ENCODE measurements at places on chromosomes 1 and 21.

DNA sequence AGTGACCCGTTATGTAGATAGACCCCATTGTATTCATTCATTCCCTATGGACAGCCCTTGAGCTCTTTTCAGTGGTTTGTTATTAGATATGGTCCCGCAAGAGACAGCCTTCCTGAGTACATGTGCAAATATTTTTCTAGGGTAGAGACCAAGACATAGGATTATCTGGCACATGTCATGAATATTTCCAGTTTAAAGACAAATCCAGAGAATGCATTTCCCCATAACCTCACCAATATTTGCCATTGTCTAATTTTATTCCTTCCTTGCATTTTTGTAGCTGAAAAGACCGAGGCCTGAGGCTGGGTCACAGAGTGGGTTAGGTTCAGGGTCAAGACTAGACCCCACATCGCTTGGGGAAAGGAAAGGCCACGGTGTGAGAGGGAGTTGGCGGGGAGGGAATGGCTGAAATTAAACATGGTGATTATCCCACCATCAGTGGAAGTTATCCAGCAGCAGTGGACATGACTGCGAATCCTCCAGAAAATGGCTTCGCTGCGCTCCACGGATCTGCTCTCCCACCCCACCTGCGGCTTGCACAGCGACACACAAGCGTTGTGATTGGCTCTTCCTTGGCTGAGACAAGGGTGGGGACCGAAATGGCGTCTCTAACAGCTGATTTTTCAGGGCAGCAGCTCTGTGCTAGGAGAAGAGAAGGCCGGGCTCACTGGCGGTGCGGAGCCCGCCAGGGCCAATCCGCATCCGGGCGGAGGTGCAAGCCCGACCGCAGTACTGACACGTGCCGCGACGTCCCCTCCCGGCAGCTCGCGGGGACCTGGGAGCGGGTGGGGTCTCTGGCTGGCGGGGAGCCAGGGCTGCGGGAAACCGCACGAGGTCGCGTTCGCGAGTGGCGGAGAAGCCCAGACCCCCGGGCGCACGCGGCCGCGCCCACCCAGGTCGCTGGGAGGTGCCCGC lies 16.1 kb upstream of the STMN1 start:
- DNase-seq = no peak

DNA sequence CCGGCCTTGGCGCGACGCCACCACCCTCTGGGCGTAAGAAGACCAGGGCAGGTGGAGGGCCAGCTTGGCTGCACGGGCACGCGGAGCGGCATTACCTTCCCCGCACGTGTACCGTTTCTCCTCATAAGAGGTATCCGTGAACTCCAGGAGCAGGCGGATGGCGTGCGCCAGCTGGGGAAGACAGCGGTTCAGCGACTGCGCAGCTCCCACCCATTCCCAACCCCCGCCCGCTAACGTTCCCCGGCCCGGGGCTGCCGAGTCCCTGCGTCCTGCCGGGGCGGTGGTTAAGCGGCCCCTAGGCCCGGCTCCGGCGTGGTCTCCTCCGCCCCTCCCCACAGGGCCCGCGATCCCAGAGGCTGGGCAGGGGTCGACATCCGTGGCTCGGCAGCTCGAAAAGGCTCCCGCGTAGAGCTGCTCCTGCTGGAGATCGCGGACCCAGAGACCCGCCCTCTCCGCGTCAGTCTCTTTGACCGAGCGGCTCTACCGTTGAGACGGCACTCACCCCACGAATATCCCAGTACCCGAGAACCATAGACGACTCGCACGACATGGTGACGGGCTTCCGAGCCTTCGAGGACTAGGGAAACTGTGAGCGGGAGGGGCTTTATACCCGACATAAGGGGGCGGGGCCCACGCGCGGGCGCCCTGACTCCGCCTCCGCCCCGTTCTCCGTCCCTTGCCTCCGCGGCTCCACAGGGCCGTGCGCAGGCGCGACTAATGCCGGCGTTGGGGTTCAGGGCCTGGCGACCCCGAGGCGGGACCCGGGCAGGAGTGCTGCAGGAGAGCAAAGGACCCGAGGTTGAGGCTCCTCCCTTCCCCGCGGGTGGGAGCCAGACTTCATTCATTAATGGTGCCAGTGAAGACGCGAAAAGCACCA lies 862 bp downstream of the GSTM3 start:
- peak; percentile 30 for DNase-seq

- DNase-seq = no peak
Measured at GRCh38 chr1:16242556-16243214, 5.7 kb upstream of the CPLANE2 start.

GRCh38 chr1:21624571-21625389 lies 44.4 kb downstream of the RAP1GAP start:
- no peak for DNase-seq

GRCh38 chr1:23184212-23184934 lies 15.7 kb upstream of the LUZP1 start:
- DNase-seq = no peak

GRCh38 chr21:23811805-23812204 lies 1795.5 kb downstream of the MRPL39 start:
- DNase-seq = peak; percentile 0

GRCh38 chr1:209051570-209051969 lies 531.9 kb upstream of the CAMK1G start:
- no peak for DNase-seq

DNA sequence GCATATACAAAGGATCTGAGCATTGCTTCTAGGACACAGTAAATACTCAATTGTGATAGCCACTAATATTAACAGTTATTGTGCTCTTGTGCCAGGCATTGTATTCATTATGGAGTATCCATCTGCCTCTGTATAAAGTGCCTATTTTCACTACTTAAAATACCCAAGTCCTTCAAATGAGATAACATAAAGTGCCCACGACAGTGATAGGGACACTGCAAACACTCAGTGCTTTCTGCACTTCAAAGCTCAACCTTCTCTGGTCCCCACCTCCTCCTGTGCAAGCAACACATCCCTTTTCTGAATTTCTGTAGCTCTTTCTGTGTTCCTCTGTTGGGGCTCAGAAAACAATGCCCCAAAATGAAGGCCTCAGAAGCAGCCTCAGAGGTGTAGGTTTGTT lies 6.6 kb upstream of the DDAH1 start:
- DNase-seq = no peak

DNA sequence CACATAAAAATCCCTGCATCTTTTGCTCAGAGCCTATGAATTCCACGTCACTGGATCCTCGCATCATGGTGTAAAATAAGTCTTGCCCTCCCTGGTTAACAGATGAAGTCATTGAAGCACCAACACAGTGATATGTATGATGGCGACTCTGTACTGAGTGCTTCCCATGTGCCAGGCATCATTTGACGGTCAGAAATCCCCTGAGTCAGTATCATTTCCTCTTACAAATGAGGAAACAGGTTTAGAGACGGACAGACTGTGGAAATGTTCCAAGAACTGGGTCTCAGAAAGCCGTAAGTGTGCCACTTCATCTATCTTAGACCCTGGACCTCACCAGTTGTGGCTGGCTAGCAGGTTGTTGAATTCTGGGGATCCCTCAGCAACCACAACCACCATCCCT lies 5.1 kb upstream of the OLFML2B start:
- no peak for DNase-seq

DNA sequence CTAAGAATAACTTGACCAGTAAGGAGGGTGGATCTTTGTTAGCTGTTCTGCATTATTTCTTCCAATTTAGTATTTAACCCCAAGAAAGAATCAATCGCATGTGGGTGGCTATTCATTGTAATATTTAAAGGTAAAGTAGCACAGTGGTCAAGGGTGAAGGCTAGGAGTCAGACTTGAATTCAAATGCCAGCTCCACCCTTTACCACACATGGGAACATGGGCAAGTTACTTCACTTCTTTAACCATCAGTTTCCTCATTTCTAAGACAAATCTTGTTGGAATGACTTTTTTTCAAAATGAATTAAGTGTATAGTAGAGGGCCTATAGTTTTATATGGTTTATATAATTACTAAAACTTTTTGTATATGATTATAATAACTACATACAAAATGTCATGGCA lies 71.3 kb upstream of the S1PR1 start:
- no peak for DNase-seq

- no peak for DNase-seq
Measured at GRCh38 chr1:40185951-40186864, 25.0 kb downstream of the RLF start.

- DNase-seq = no peak
Measured at GRCh38 chr1:172497230-172497629, 35.7 kb upstream of the SUCO start.

DNA sequence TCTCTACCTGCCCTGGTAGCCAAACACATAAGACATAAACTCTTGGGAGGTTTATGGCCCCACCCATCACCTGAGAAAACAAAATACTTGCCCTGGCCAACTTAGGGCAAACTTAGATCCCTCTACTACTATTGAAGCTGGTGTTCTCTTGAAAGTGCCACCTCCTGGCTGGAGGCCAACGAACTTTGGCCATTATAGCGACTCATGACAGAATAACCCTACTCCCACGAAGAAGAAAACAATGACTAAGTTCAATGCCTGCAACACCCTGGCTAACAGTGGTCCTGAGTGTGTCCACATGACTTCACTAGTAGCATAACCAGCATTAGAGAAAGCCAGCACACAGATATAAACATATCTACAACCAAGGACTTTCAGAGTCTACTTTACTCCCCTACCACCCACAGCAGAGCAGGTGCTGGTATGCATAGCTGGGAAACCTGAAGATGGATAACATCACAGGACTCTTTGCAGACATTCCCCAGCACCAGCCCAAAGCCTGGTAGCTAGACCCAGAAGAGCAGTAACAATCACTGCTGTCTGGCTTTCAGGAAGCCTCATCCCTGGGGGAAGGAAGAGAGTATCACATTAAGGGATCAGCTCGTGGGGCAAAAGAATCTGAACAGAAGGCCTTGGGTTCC lies 81.0 kb downstream of the SLC30A10 start:
- DNase-seq = no peak

GRCh38 chr1:221565711-221566110 lies 176.2 kb downstream of the DUSP10 start:
- no peak for DNase-seq

DNA sequence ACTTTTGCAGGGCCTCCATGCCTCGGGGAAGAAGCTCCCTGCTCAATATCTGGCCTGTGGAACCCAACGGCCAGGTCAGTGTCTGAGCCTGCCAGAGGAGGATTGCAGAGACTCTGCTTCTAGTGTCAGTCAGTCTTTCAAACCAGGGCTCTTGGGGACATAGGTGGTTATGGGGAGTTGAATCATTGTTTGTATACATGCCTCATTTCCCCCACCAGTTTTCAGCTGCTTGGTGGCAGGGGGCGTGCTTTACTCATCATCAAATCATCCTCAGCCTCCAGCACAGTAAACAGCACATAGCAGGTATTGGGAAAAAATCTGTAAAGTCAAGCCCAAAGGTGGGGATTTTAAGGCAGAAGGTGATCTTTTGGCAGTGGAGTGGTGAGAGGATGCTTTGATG lies 17.4 kb upstream of the FAM89A start:
- DNase-seq = no peak

DNA sequence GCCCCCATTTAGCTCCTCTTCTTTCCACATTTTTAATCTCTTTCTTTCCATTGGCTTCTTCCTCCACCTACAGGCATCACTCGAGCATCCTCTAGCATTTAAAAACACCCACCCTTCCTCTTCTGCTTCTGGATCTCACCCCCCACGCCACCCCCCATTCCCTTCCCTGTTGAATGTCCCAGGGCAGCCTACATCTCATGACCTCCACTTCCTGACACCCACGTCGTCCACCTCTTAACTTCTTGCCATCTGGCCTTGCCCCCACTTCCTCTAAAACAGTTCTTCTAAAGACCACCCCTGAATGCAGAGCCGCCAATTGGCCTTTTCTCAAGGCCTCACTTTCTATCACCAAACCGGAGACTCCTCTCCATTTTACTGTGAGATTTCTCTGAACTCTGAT lies 6.1 kb upstream of the ETNK2 start:
- no peak for DNase-seq

GRCh38 chr1:236381565-236382158 lies 12.4 kb upstream of the EDARADD start:
- no peak for DNase-seq

DNA sequence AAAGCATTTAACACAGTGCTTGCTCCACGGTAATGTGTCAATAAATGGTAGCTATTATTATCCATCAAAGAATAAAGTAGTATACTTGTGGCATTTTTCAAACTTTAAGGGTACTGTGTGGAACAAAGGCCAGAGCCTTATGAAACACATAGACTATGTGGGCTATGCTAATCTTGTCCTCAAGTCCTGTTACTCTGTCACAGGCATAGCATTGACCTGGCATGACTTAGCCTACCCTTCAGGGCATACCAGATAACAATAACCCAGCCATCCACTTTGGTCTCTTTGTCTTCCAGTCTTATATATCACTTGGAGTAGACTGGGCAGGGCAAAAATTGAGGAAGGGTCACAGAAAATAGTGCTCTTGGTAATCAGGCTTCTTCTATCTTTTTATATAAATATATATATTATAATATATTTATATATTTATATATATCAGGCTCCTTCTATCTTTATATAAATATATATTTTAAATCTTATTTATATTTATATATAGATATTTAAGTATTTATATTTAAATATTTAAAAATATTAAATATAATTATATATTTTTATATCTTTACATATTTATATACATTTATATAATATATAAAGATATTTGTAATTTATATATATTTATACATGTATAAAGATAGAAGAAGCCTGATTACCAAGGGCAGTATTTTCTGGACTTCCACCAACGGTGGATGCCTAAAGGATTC lies 66.1 kb upstream of the CNN3 start:
- DNase-seq = no peak

DNA sequence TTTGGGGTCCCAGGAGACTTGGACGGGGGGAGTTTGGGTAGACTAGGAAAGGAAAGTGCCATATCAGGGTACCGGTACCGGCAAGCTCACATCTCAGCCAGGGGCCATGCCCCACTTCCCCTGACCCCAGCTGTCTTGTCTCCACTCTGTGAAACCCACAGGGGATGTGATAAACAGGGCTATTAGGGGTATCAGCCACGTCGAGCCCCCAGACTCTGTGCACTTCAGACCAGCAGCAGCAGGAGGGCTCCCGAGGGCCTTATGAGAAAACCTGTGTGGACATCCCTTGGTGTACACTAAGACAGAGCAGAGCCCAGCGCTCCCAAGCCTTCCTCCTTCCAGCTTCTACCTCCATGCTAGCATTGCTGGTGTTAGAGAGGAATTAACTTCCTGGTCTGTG lies 46.3 kb downstream of the TNNT2 start:
- DNase-seq = no peak

DNA sequence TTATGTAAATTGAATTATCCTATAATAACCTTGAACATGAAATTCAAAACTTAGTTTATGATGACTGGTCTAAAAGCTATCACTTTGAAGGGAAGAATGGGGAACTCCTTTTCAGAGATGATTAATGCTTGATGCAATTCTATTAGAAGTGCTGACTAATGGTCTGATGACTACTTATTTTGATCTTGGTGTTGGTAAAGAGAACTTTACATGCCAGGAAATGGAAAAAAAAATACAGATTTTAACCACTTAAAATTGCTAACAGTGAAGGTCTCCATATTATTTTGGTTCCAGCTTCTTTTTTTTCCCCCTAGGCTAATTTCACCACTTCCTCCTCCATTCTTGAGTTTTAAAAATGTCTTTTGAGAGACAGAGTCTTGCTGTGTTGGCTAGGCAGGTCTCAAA lies 22.9 kb downstream of the S1PR1 start:
- no peak for DNase-seq

All from NCI-H1436 treated with DMSO at 0.1 percent for 48 hours (cell line).